Upper lobe of right lung (tissue), 1 donor: ENCODE measurements at places on chromosomes 7 and 10.

- no peak for DNase-seq
These were observed 26.0 kb upstream of the JMJD1C start for GRCh38 chr10:63491588-63492316.

GRCh38 chr7:7581531-7582179, 15.0 kb downstream of the MIOS start:
- DNase-seq = no peak

GRCh38 chr7:33968591-33968990, 63.3 kb downstream of the BMPER start:
- no peak for DNase-seq

GRCh38 chr10:369684-370448, 234.6 kb downstream of the ZMYND11 start:
- no peak for DNase-seq

- no peak for DNase-seq
These were observed 36.3 kb downstream of the JAZF1 start for GRCh38 chr7:28144266-28144665.

GRCh38 chr10:120517196-120517595, 60.2 kb downstream of the PLPP4 start:
- no peak for DNase-seq

DNA sequence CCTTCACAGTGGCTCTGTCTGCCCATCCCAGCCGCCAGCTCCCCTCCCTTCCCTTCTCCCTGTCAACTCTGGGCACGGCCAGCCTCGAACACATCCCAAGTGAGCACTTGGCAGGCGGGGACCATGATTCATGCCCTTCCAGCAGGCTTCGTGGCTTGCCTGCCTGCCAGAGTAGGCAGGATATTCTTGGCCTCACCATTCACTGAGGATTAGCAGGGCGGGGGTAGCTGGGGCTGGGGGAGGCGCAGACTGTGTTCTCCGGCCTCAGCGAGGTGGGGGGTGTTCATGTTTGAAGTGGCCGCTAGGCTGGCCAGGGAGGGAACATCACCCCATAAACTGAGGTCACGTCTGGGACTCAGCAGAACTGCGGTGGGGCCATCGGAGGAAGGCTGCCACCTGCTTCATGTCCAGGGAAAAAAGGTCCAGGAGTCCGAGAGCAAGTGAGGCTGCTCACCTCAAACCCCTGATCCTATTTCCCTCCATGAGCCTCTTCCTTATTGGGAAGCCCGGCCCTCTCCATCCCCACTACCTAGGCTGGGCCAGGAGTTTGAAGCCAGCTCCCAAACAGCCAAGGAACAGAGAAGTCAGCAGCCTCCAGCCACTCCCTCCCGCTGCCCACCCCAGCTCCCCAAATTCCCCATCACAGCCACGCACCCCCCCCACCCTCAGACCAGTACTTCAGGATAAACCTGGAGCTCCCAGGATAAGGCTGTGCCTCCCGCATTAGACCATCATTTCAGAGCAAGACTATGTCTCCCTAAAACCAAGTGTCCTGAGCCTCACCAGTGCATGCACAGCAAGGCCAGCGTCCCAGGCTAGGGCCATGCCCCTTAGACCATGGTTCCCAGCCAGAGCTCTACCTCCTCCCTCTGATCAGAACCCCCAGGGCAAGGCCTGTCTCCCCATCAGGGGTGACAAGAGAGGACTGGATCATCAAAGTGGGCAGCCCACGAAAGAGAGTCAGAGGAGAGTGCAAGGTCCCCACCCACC, 42.8 kb upstream of the RABGEF1 start:
- DNase-seq = no peak

GRCh38 chr10:60910543-60910942, 33.4 kb downstream of the RHOBTB1 start:
- DNase-seq = peak; percentile 66

- no peak for DNase-seq
These were observed 26.7 kb downstream of the PTN start for GRCh38 chr7:137316648-137317353.

DNA sequence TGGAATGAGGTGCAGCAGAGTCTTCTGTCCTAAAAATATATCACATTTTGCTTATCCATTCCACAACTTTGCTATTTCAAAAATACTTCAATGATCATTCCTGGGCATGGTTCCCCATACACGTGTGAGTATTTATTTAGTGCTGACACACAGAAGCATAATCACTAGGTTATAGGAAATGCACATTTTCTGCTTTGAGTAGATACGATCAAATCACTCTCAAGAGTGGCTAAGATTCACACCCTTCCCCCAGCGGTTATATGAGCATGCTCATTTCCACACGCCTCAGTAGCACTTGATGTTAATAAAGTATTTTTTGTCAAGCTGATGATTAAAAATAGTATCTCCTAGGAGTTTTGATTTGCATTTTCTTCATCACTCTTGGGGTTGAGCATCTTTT, 93.5 kb upstream of the LRRC4 start:
- no peak for DNase-seq

DNA sequence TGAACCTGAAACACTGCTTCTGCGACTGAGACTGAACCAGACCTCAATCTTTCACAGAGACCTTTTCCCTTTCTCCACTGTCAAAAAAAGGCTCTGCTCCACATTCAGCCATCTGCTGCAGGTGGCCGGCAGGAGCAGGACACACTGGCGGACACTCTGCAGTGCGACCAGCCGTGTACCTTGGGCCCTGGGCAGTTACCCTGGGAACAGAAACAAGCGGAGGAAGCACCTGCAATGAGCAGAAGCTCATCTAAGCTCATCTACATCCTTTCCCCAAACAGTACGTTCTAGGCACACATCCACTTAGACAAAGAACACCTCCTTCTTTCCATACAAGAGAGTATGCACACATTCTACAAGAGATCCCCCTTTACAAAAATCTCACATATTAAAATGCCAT, 22.8 kb downstream of the VOPP1 start:
- no peak for DNase-seq

GRCh38 chr7:24898691-24899090, 81.3 kb downstream of the OSBPL3 start:
- no peak for DNase-seq

DNA sequence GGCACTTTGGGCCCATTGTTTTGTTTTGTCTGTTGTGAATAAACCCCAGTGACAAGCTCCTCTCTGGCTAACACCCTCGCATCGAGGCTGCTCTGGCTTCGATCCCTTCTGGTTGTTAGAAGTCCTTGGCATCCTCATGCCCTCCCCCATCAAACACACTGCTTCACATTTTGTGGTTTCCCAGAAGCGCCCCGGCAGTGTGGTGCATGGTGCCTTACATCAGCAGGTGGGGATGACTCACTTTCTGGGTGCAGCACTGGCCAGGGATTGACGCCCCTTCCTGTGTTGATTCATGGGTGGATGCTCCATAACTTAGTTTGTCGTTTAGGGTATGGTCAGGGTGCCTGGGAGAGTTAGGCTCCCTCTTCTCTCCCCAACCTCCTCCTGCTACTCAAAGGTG, 51.4 kb downstream of the PLPP4 start:
- DNase-seq = no peak

- no peak for DNase-seq
These were observed 150.4 kb downstream of the TAX1BP1 start for GRCh38 chr7:27890205-27890849.

- no peak for DNase-seq
These were observed 78.3 kb downstream of the PROSER2 start for GRCh38 chr10:11901454-11901832.

DNA sequence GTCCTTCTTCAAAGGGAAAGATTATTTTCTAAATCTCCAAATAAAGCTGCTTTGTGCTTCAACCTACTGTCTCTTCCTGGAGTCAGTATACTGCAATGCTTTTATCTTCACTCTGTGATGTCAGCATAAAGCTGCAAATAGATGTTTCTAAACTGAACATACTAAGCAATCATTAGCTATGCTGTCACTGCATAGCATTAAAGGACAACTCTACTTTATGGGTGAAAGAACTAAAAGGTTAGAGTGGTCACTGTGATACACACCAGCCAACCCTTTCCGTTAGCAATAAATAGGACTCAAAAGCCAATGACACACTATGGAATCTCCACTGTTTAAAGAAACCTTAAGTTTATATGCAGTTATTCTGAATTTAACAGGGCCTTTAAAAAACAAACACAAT, 1.8 kb downstream of the CCDC186 start:
- no peak for DNase-seq

DNA sequence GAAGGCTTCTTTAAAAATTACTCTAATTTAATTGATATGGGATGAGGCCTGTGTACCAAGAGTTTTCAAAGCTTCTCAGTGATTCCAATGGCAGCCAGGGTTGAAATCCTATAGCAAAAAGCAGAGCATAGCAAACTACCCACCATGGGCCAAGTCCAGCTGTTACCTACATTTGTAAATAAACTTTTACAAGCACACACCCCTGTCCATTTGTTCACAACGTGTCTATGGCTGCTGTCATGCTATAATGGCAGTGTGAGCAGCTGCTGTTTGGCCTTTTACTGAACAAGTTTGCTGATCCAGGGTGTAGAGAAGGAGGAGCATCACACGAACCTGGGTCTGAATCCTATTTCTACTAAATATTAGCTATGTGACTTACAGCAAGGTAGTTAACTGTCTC, 50.0 kb downstream of the NPY start:
- DNase-seq = no peak

DNA sequence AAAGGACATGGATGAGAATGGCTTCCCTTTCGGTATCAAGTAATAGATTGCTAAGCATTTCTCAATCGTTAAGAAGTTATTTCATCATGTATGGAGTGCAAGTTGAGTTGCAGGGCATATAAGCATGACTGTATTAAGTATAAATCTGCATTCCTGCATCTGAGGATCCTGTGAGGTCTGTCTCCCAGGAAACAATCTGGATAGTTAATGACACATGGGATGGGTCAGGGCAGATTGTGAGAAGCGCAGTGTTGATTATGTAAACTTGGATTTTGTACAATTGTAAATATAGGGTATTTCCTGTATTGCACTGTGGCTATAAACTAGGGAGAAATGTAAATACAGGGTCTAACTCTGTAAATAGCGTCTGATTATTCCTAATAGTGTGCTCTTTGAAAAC, 102.6 kb downstream of the PLXDC2 start:
- DNase-seq = no peak

DNA sequence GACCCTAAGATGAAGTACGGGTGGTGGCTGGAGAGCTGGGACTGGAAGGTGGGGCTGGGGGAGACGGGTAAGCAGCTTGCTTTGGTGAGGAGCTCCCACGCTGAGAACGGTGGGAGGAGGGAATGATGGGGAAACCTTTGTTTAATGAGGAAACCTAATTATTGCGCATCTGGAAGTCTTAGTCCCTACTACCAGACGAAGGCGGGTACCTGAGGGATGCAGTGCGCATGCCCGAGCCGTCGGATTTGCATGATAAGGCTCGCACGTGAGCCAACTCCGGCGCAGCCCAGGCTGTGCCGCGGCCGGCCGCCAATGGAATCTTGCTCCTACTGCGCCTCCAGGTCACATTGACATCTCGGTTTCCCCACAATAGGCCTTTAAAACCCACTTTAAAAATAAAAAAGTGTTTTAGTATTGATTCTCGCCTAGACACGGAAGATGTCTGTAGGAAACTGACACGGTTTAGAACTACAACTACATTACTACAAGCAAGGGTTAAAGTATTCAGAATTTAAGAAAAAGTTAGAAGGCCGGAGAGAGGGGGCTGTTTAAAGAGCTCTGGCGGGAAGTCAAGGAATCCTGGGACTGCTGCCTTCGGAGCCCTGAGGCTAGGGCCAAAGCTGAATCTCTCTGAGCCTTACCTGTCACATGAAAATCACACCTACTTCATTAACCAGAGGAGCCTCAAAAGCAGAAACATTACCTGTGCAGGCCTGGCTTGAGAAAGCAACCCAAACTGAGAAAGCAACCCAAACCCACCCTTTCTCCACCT, 12.1 kb upstream of the DLX6 start:
- no peak for DNase-seq

GRCh38 chr10:60524541-60524940, 134.9 kb upstream of the ANK3 start:
- DNase-seq = no peak

DNA sequence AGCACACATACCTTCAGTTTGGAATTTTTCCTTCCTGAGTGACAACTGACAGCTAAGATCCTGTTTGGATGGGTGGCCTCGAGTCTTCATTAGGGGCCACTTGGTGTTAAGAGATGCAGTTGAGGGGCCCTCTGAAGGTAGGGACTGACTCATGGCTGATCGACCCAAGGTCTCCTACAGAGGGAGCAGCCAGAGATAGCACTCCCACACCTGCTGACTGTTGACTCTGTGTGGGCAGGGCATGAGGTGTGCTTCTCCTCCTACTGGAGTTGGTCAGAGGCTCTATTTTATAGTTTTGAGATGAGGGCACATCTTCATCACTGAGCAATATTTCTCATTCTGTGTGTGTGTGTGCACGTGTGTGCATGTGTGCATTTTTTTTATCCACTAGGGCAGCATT, 378.8 kb upstream of the PODXL start:
- DNase-seq = no peak

DNA sequence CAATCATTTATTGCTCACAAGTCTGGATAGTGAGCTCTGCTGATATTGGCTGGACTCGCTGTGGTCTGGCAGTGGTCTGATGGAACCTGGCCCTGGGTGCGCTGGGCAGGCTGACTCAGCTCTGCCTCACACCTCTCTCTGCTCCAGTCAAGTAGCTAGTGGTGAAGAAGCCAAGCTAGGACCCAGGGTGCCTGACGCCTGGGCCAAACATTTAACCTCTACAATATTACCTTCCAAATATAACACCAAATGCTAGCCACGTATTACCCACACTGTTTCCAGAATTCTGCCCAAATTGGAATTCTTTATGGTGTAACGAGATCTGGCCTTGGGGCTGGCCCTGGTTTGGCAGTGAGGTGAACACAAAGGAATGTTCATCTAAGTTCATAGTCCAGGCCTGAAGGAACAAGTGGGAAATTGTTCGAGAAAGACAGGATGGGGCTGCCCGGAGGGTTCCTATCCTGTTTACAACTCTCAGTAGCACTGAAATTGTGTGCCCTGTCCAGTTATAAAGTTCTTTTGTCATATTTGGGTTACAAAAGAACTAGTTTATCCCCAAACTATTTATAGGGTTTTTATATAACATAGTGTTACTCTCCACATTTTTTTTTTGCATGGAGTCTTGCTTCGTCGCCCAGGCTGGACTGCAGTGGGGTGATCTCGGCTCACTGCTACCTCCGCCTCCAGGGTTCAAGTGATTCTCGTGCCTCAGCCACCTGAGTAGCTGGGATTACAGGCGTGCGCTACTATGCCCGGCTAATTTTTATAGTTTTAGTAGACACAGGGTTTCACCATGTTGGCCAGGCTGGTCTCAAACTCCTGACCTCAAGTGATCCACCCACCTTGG, 16.3 kb downstream of the OR2AE1 start:
- no peak for DNase-seq

DNA sequence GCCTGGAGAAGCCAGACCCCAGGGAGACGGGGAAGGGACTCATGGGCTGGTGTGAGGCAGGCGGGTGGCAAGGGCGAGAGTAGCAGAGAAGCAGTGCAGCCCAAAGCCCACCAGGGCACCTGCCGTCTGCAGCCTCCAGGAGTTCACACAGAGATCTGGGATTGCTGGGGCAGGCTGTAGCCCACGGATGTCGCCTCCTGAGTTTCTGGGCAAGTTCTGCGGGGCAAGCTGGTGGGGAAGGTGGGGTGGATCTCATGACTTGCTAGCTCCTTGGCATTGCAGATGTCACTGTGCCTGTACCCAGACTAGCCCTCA, 6.0 kb downstream of the ADCK2 start:
- DNase-seq = peak; percentile 38

GRCh38 chr10:96958071-96958470, 126.0 kb downstream of the LCOR start:
- no peak for DNase-seq

- DNase-seq = no peak
These were observed 11.9 kb upstream of the XPNPEP1 start for GRCh38 chr10:109934958-109935793.
